ENCODE measurements at places on chromosomes 5 and 9.

DNA sequence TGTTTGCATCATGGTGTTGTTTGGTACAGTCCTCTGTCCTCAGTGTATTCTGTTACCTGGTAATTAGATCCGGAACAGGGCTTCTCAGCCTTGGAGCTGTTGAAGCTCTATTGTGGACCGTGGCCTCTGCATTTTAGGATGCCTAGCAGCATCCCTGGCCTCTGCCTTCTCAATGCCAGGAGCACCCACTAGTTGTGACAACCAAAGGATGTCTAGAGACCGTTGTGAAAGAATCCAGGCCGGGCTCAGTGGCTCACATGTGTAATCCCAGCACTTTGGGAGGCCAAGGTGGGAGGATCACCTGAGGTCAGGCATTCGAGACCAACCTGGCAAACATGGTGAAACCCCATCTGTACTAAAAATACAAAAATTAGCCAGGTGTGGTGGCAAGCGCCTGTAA lies 159.6 kb downstream of the CACNA1B start:
- DNase-seq: no peak

DNA sequence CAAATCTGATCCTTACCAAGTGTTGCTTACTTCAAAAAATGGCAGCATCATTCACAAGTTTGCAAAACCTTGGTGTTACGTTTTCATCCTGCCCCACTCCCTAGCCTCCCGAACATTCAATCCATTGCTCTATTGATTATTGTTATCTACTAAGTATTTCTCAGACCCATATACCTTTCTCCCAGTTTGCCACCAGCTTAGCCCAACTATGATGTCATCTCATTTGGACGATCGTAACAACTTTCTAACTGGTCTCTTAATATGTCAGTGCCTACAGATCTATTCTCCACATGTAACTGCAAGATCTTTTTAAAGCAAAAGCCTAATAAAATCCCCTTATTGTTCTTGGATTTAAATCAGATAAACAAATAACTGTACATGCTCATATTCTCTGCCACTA lies 497.1 kb upstream of the EDIL3 start:
- no peak for DNase-seq

- no peak for DNase-seq
Observed at GRCh38 chr5:156591631-156592030, 258.5 kb upstream of the PPP1R2B start.

GRCh38 chr5:68953875-68954617 lies 139.8 kb upstream of the SLC30A5 start:
- DNase-seq: peak; percentile 24

GRCh38 chr5:147403651-147404640 lies 105.9 kb downstream of the DPYSL3 start:
- peak; percentile 96 for DNase-seq
